Spleen (tissue), 13 donors: ENCODE measurements at places on chromosomes 7 and 10. TPM values are rescaled to one million over a fixed set of nuclear protein-coding genes. Genes with fewer than 3 reads are reported as not detected.

- H3K27ac ChIP-seq = no peak overlapping the region
- DNase-seq = peak; percentile 58
- no peak overlapping the region for H3K4me3 ChIP-seq
- no peaks in the 10 kb centered on the region for H3K4me1 ChIP-seq
- H3K27me3 ChIP-seq = no peaks in the 10 kb centered on the region
Observed at GRCh38 chr10:81862596-81862995, 12.4 kb upstream of the NRG3 start.

- no peaks in the 10 kb centered on the region for H3K27me3 ChIP-seq
- H3K4me1 ChIP-seq = no peaks in the 10 kb centered on the region
- H3K27ac ChIP-seq = no peak overlapping the region
- no peaks in the 10 kb centered on the region for H3K36me3 ChIP-seq
- DNase-seq = no peak
Observed at GRCh38 chr7:33639552-33640197, 265.7 kb upstream of the BMPER start.

GRCh38 chr7:74304550-74304949 lies 15.3 kb downstream of the CLIP2 start:
- no peak overlapping the region for H3K4me3 ChIP-seq
- H3K36me3 ChIP-seq = no peaks in the 10 kb centered on the region
- no peak for DNase-seq
- no peak overlapping the region for H3K27ac ChIP-seq
- H3K27me3 ChIP-seq = peaks cover 5% of the 10 kb centered on the region

- peaks cover 17% of the 10 kb centered on the region for H3K4me1 ChIP-seq
- DNase-seq = no peak
- H3K36me3 ChIP-seq = no peaks in the 10 kb centered on the region
- no peak overlapping the region for H3K4me3 ChIP-seq
- peaks cover 21% of the 10 kb centered on the region for H3K27me3 ChIP-seq
Observed at GRCh38 chr7:80916770-80917741, 1.8 kb downstream of the SEMA3C start.

- H3K27ac ChIP-seq = no peak overlapping the region
- no peaks in the 10 kb centered on the region for H3K27me3 ChIP-seq
- H3K36me3 ChIP-seq = no peaks in the 10 kb centered on the region
- no peak for DNase-seq
- H3K4me1 ChIP-seq = no peaks in the 10 kb centered on the region
Observed at GRCh38 chr7:31456646-31457368, 57.1 kb upstream of the ITPRID1 start.

DNA sequence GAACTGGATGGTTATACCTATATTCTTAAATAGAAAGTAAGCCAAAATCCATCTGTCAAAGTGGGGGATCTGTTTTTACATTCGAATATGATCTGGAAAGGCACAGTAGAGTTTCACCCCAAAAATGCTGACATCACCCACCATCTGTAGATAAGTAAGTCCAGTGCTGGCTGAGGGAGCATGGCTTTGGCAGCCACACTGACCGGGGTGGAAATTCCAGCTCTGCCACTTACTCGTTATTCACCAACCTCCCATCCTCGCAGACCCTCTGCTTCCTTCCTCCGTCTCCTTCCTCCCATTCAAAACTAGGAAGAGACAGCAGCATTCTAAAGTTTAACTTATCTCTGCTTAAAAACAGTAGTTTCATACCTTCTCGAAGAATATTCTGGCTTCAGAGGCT lies 84.9 kb upstream of the GATA3 start:
- no peaks in the 10 kb centered on the region for H3K4me1 ChIP-seq
- no peaks in the 10 kb centered on the region for H3K36me3 ChIP-seq
- no peak overlapping the region for H3K4me3 ChIP-seq
- H3K27me3 ChIP-seq = no peaks in the 10 kb centered on the region
- H3K27ac ChIP-seq = no peak overlapping the region
- DNase-seq = no peak

- DNase-seq = no peak
- H3K4me1 ChIP-seq = no peaks in the 10 kb centered on the region
- H3K27ac ChIP-seq = no peak overlapping the region
- H3K4me3 ChIP-seq = no peak overlapping the region
- H3K36me3 ChIP-seq = no peaks in the 10 kb centered on the region
- H3K27me3 ChIP-seq = no peaks in the 10 kb centered on the region
Observed at GRCh38 chr7:98346515-98347069, 54.3 kb downstream of the BAIAP2L1 start.

DNA sequence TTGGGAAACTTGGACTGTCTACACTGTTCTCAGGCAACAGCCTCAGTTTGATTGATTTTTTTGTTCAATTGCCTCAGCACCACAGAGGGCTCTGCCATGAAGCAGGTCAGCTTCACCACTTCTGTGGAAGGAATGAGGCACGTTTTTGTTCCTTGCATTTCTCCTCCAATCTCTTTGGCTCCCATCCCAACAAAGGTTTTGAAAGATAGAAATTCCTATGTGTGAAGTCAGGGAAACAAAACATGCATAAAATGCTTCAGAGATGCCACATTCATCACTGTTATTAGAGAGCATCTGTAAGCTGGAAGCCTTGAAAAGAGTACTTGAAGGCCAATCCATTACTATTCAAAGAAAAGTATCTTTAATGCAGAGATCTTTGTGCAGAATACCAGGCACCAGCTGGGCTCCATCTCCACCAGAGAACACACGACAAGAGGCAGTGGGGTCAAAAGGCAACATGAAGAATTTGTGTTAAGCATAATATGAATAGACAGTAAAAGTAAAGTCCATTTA lies 249.1 kb upstream of the LYZL1 start:
- H3K4me1 ChIP-seq = no peaks in the 10 kb centered on the region
- H3K36me3 ChIP-seq = no peaks in the 10 kb centered on the region
- no peaks in the 10 kb centered on the region for H3K27me3 ChIP-seq
- H3K4me3 ChIP-seq = no peak overlapping the region
- H3K27ac ChIP-seq = no peak overlapping the region

- no peaks in the 10 kb centered on the region for H3K36me3 ChIP-seq
- H3K4me3 ChIP-seq = peak within 1 kb of the TSS; percentile 54
- H3K27me3 ChIP-seq = no peaks in the 10 kb centered on the region
- peak; percentile 90 for DNase-seq
Observed at GRCh38 chr10:75431180-75432111, at the start of gene LRMDA. TSS of gene LRMDA (plus strand) at chr10:75431624.

DNA sequence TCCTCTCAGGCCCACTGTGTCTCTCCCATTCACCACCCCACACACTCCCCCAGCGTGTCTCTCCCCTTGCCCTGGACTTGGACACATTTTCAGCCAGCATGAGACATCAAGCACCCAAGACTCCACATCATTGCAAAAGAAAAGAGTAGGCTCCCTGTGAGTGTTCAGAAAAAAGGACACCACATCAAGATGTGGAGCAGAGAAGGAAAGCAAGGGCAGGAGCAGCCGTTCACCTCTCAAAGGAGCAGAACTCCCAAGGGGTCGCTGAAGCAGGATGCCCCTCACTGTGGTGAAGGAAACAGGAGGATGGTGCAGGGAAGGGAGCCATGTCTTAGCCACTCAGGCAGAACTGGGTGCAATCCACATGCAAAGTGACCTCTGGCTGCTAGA lies 89.9 kb upstream of the MACROH2A2 start:
- H3K4me1 ChIP-seq = no peaks in the 10 kb centered on the region
- H3K36me3 ChIP-seq = no peaks in the 10 kb centered on the region
- DNase-seq = no peak

Gene ITPRID1
- not detected for total RNA-seq

Gene MYH16
- total RNA-seq = not detected

Gene LGI1
- not detected for total RNA-seq

Gene ACBD7
- total RNA-seq = not detected

Gene SVOPL
- not detected for total RNA-seq

Gene NPSR1
- not detected for total RNA-seq

Gene STAG3
- total RNA-seq = 9.3 TPM

Gene TMEM213
- not detected for total RNA-seq
